Activated CD4-positive, alpha-beta T cell treated with anti-CD3 and anti-CD28 coated beads for 24 hours (primary cell): ENCODE measurements at places on chromosomes 1 and 21.

DNA sequence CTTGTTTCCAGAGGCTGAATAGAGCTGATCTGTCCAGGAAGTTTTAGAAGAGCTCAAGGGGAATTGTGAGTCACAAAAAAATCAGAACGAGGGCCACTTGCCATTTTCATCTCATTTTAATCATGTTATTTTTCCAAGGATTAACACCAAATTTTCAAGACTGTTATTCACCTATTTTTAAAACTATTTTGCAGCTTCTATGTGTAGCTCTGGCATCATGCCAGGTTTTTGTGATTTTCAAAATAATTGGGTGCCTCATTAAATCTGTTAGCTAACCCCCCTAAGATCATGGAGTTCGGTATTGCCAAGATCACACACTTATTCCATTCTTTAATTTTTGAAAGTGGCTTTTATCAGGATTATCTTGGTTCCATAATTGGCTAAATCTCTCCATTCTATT lies 90.9 kb downstream of the RGS7 start:
- no peak for DNase-seq

GRCh38 chr1:204967451-204967850 lies 75.6 kb upstream of the CNTN2 start:
- no peak for DNase-seq

DNA sequence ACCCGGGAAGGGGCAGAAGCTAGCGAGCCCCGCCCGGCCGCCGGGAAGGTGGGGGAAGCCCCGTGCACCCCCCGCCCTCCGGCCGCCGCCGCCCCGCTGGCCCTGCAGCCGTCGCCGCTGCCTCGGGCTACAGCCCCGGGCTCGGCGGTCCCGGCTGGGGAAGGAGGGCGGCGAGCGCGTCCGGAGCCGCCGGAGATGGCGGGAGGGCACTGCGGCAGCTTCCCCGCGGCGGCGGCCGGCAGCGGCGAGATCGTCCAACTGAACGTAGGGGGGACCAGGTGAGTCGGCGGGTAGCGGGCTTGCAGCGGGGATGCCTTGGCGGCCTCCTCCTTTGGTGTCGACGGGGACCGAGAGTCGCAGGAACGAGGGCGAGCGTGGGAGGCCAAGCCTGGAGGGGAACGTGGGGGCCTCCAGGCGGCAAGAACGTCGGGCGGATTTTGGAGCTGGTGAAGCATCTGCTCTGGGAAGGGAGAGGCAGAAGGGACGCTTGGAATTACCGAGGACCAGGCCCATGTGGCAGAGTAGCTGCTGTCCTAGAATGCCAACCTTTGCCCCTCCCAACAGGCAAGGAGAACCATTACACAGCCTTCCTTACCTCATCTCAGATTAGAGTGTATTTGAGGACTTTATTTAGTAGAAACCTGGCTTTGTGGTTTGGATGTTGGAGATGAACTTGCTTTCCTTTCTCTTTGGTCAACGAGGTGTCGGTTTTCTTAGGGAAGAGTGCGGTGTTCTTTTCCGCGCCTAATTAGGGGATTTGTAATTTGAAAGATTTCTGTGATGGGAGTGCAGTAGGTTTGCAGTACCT lies 591 bp downstream of the KCTD3 start:
- DNase-seq = peak; percentile 24

GRCh38 chr21:34865400-34866241 lies 183.5 kb downstream of the RUNX1 start:
- no peak for DNase-seq

- DNase-seq = no peak
Observed at GRCh38 chr1:70090875-70091274, 114.5 kb downstream of the LRRC40 start.

GRCh38 chr1:206757524-206758266 lies 12.9 kb upstream of the IL19 start:
- DNase-seq = no peak

DNA sequence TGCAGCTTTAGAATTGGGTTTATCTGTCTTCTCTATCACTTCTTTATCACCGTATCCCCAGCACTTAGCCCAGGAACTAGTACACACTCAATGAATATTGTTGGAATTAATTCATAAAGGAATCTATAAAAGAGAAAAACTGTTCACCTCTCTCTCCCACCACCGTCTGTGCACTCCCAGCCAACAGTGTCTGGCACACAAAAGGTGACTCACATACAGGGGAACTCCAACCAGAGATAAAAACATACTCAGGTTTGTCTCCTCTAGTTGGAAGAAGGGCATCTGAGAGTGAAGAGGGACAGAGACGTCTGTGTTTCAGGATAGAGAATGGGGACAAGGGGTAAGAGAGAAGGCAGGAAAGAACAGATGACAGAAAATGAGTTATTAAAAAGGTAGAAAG lies 10.0 kb downstream of the ITLN1 start:
- DNase-seq = no peak

GRCh38 chr1:218444588-218444987 lies 99.5 kb downstream of the TGFB2 start:
- no peak for DNase-seq

DNA sequence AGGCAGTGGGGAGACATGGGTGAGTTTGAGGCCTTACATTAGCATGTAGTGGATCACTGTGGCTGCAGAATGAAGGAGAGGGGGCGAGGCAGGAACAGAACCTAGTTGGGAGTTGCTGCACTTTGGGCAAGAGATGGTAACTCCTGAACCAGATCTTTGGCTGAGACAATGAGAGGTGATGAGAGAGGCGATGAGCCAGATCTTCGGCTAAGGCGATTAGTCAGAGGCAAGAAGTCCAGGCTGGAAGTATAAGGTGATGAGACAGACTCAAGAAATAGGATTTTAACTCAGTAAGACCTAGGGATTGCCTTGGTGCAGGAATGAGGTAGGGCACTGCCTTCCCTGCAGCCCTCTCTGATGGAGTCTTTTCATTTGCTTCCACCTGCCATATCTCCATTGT lies 9.1 kb upstream of the ARTN start:
- DNase-seq = no peak
